ENCODE measurements at places on chromosomes 5 and 9.

DNA sequence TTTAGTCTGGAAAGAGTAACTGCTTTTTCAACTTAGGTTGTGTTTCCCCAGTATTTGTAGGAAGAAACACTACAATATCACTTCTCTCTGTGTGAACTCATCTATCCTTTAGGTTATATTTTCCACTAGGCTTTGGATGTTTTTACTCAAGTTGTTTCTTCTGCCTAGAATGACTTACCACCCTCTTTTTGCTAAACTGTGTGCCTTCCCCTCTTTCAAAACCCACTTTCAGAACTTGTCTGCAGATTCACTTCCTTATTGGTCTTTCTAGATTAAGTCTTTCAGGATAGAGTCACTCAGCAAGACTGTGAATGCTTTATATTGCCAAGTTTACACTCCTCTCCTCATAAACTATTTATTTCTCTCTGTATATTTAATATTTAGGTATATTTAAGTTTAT, 14.2 kb upstream of the CAST start:
- DNase-seq: no peak
- H3K4me1 ChIP-seq: peaks cover 26% of the 10 kb centered on the region
- H3K27me3 ChIP-seq: peaks cover 4% of the 10 kb centered on the region
- no peak overlapping the region for H3K27ac ChIP-seq
- no peaks in the 10 kb centered on the region for H3K36me3 ChIP-seq

GRCh38 chr5:37552161-37552560, 173.0 kb downstream of the WDR70 start:
- H3K36me3 ChIP-seq: peaks cover 11% of the 10 kb centered on the region
- no peak overlapping the region for H3K27ac ChIP-seq
- no peak overlapping the region for H3K4me3 ChIP-seq
- no peaks in the 10 kb centered on the region for H3K27me3 ChIP-seq
- DNase-seq: no peak
- H3K4me1 ChIP-seq: peaks cover 11% of the 10 kb centered on the region

DNA sequence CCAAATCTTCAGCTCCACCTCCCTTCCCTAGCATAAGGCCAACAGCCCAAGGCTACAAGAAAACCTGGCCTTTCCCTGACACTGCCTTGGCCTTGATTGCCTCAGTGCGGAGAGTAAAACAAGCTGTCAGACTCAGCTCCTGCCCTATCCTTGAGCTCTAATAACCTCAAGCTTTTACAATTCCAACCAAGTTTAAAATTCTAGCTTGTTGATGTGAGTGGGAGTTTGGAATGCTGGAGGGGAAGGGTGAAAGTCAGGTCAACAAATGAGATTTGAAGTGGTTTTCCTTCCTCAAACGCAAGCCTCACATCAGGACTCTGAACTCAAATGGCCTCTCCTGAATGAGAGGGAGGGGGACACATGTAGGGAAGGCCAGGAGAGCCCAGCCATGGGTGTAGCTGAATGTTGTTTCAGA, 197.0 kb upstream of the VLDLR start:
- H3K27me3 ChIP-seq: peaks cover 23% of the 10 kb centered on the region
- peaks cover 40% of the 10 kb centered on the region for H3K4me1 ChIP-seq
- H3K4me3 ChIP-seq: no peak overlapping the region
- H3K36me3 ChIP-seq: no peaks in the 10 kb centered on the region

DNA sequence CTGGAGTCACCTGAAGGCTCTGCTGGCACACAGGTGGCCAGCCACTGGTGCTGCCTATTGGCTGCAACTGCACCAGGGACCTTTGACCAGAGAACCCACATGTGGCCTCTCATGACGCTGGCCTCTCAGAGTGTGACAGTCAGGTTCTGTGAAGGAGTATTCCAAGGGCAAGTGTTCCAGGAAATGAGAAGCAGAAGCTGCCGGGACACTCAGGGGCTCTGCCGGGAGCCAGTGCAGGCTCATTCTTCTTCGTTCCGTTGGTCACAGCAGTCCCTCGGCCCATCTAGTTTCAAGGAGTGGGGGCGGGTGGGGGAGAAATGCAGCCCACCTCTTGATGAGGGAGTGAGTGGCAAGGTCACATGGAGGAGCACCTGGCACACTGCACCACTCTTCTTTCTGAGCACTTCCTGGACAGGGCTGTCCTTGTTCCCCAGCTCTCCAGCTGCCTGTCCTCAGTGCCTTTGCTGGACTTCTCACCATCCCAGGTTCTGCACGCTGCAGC, 237.5 kb downstream of the GADD45G start:
- H3K4me3 ChIP-seq: no peak overlapping the region
- H3K4me1 ChIP-seq: peaks cover 23% of the 10 kb centered on the region
- no peaks in the 10 kb centered on the region for H3K36me3 ChIP-seq
- H3K27ac ChIP-seq: peak overlapping the region; percentile 64
